SK-N-MC (cell line): ENCODE measurements at places on chromosomes 16 and 17.

GRCh38 chr17:62045109-62045508 lies 20.0 kb downstream of the MED13 start:
- no peak for DNase-seq

GRCh38 chr17:66769911-66770310 lies 65.0 kb upstream of the CACNG5 start:
- DNase-seq, result no peak

GRCh38 chr17:73710095-73710592 lies 65.9 kb upstream of the SDK2 start:
- DNase-seq, result peak; percentile 1

- no peak for DNase-seq
Measured at GRCh38 chr16:19123535-19124178, 9.9 kb downstream of the ITPRIPL2 start.
